Jurkat, Clone E6-1 (cell line): ENCODE measurements at places on chromosomes 5 and 9.
A peak's percentile ranks its signal among the peaks of the same experiment; 100 is the strongest.

DNA sequence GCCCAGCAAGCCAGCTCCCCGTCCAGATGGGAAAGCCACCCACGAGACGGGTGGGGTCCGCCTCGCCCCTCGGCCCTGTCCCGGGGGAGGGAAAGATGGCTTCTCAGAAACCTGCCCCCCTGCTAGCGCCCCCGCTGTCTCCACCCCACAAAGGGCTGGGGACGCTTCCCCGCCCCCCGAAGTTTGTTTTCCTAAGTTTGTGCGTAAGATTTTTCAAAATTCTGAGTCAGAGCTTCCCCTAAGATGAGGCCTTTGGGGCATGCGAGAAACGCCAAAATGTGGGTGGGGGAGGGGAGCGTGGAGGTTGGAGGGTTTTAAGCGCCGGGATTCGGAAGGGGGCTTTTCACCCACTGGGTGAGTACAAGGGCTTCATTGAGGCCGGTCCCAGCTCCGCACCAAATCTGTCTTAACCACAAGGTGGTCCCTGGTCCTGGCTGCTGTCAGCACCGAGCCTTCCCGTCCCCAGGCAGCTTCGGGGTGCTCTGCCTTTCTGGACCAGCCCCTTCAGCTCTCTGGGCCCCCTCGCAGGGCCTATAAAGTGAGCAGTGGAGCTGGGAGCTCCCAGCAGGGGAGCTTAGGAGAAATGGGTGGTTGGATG, 32.3 kb downstream of the PRRX2 start:
- no peak for DNase-seq

DNA sequence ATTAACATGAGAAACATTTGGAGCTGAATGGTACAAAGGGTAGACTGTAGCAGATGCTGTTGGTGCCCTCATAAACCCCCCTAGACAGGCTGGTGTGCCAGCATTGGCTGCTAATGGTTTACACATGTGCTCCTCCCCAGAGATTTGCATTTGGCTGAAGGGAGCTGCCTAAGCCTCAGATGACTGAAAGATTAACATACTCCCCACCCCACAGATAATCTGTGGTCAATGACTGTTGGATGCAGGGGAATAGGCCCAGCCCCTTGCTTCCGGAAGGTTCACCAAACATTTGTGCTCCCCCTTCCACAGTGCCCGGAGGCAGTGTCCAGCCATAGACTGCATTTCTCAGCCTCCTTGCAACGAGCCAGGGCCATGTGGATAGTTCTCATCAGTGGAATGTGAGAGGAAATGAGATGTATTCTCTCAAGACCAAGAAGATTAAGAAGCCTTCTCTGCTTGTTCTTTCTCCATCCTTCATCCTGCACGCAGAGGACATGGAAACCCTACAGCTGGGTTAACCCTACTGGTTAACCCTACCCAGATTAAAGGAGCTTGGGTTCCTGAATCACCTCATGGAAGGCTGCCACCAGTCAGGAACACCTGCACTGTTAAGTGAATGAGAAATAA, 79.6 kb downstream of the PHAX start:
- DNase-seq: peak; percentile 88

- DNase-seq: no peak
Measured at GRCh38 chr5:68049053-68049713, 166.4 kb upstream of the PIK3R1 start.

DNA sequence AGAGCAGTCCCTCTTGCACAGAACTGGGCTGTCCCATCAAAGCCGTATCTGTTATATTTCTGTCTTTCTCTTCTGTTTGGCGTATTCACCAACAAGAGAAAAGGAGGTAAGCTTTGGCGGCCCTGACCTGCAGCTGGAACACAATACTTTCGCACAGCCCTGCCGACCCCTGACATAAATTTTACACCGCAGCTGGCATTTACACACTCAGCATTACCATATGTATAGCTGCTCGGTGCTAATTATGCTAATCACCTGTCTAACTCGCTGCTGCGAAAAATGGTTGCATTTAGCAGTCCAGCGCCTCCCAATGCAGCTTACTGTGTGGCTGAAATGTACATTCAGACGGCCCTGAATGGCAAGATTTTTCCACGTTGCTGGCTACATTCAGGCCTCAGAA, 20.8 kb downstream of the PTCH1 start:
- DNase-seq: no peak

GRCh38 chr9:88593537-88594185, 58.7 kb downstream of the NXNL2 start:
- peak; percentile 72 for DNase-seq

DNA sequence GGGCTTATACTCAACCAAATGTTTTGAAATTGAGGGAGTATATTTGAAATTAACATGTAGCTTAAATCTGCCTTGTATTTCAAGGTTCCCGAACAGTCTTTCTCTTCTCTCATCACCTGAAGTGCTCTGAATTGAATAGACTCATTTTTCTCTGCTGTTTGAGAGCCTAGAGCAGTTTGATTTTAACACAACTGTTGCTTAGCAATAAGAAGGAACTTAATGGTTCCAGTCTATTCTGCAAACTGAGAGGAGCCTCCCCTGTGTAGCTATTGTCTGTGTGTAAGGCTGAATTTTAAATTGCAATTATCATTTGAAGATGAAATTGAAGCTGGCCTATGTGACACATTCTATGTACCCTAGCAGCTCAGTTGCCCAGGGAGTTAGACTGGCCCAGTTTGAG, 87.1 kb upstream of the CKMT2 start:
- DNase-seq: no peak

DNA sequence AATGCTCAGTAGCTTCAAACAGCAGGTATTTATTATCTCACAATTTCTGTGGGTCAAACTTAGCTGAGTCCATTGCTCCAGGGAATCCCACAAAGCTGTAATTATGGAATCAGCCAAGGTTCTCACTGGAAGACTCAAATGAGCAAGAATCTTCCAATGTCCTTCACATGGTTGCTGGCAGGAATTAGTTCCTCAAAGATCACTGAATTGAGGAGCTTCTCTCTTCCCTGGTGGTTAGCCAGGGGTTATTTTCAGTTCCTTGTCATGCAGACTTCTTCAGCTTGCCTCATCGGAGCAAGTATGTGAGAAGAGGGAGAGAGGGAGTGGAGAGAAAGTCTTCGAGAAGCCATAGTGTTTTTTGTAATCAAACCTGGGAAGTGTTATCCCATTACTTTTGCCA, 2331.9 kb downstream of the MAT2B start:
- DNase-seq: no peak

GRCh38 chr9:26219961-26220360, 541.7 kb upstream of the TUSC1 start:
- DNase-seq: no peak

DNA sequence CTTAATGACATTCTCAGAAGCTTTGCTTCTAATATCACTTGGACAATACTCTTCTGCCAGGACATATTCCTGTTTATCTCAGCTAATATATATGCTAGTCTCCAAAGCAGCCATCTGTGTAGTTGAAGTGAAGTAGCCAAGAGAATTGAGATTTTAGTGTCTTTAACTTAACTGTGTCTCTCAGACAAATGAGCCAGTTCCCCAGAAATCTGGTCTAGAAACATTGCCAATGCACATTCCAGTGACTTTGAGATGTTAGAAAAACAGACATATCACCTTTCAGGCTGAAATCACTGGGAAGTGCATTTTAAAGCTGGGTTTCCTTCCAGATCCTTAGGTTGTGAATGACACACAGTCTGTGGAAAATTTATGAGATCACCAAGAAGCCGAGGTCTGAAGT, 114.6 kb downstream of the MTX3 start:
- no peak for DNase-seq

DNA sequence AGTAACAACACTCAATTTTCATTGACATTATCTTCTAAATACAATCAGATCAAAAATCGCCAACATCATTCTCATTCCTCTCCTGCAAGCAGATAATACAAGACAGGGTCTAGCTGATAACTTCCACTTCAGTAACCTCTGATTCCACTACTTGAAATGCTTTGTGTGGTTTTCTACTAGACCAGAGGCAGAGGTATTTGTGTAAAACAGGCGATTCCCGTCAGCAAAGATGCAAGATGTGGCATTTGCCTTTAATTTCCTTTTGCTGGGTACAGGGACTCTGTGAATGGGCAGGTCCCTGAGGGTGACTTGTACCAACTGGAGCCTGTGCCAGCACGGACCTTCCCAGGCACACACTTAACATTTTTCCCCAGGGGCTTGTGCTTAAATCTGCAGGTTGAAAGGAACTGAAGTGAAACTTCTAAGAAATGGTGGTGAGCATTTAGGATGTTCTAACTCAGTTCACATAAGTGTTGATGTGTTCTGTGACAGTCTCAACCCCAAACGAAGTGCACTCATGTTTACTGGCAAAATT, 625.5 kb upstream of the WWC1 start:
- DNase-seq: no peak

GRCh38 chr5:106875591-106876297, 795.0 kb downstream of the EFNA5 start:
- DNase-seq: peak; percentile 44

- DNase-seq: peak; percentile 44
Measured at GRCh38 chr5:151924564-151925301, at the start of gene GLRA1. Gene GLRA1 (minus strand): TSS chr5:151924851. CDS start chr5:151924549, 302 bp downstream.

DNA sequence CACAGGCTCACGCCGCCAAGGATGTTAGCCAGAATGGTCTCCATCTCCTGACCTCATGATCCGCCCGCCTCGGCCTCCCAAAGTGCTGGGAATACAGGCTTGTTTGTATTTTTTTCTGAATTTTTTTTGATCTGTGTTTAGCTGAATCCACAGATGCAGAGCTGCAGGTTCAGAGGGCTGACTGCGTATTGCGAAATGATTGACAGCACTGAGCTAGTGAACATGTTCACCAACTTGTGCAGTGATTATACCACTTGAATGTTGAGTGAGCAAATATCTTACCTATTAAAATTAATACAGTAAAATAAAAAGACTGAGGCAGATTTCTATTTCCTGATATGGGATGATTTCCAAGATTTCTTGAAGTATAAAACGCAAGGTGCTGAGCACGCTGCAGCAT, 123.1 kb upstream of the PHYKPL start:
- DNase-seq: no peak

GRCh38 chr5:84597904-84598303, 213.2 kb upstream of the EDIL3 start:
- DNase-seq: no peak

DNA sequence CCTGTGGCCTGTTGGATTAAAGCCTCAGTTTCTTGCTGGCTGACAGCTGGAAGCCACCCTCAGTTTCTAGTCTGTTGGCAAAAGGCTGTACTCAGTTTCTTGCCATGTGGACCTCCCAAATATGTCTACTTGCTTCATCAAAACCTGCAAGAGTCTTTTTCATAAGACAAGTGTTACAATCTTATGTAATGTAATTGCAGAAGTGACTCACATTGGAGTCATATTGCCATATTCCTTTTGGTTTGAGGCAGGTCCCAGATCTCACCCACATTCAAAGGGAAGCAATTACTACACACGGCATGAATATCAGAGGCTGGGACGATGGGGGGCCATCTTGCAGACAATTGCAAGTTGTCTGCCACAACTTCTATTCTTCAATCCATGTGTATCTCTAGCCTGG, 286.7 kb upstream of the IL12B start:
- DNase-seq: no peak

DNA sequence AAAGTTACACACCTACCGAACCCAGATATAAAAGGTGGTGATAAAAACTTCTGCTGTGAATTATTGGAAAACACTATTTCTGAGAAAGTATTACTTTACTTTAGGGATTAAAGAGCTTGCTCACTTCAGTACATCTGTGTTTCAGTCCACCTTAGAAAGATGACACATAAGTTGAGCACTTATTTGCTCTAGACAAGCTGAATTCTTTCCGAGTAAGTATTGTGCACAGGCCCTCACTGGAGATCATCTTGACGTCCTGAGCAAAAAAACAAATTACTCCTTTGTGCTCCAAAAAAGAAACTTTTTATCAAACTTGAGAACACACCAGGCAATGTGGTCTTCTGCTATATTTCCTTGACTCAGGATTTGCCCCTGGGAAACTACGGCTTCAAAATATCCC, 231.0 kb upstream of the GRAMD2B start:
- DNase-seq: no peak

DNA sequence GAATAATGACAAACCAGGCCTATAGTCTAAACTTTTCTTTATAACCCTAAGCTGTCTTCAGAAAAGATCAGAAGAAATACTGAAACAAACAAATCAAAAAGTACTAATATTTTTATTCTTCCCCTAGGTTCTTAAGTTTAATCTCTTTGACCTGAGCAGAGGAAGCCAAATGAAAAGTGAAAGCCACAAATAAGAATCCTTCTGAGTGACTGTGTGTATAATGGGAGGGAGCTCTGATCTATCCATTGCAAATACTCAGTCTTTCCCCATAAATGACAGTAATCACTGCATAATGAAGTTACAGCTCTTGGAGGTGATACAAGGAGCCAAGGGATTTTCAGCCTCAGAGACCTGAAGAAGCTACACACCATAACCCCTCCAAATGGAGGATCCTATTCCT, 126.9 kb upstream of the ATP10B start:
- no peak for DNase-seq

GRCh38 chr5:145903113-145903512, 30.3 kb upstream of the GRXCR2 start:
- DNase-seq: peak; percentile 5

DNA sequence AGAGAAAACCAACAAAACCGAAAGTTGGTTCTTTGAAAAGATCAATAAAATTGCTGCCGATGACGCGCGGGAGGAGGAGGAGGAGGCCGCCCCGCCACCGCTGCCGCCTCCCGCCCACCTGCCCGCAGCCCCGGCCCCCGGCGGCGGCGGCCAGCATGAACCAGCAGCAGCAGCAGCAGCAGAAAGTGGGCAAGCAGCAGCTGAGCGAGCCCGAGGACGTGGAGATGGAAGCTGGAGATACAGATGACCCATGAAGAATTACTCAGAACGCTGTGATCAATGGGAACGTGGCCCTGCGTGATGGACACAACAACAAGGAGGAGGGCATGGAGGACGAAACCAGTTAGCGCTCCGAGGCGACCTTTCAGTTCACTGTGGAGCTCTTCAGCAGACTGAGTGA, 53.9 kb upstream of the EFNA5 start:
- no peak for DNase-seq

- no peak for DNase-seq
Measured at GRCh38 chr9:136054798-136055714, 40.0 kb downstream of the NACC2 start.

DNA sequence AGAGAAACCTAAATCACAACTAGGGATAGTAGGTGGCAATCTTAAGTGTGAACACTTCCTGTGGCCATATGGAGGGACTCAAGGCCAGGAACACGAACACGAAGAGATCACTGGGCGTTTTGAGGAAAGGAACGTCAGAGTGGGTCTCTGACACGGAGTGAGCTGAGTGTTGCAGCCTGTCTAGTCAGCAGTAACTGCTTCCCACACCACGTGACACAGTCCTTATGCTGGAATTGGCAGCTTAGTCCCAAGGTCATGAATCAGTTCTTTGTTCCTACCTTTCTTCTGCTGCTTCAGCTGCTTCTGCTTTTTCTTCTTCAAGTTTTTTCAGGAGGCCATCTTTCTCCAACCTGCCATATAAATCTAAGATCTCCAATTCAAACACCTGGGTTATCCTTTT, 18.2 kb downstream of the SPACA9 start:
- no peak for DNase-seq
